ENCODE measurements at places on chromosomes 4 and X.

- no peak for DNase-seq
Observed at GRCh38 chr4:41212616-41213203, 1.6 kb downstream of the APBB2 start.

GRCh38 chr4:25346913-25347312 lies 30.1 kb upstream of the ANAPC4 start:
- DNase-seq = no peak

GRCh38 chr4:163343604-163344146 lies at the start of gene NPY5R:
TSS of gene NPY5R (plus strand) at chr4:163343892. CDS start at chr4:163350274, 6,382 bp downstream.
- DNase-seq = no peak

GRCh38 chr4:85168234-85168834 lies 201.8 kb upstream of the WDFY3 start:
- no peak for DNase-seq

DNA sequence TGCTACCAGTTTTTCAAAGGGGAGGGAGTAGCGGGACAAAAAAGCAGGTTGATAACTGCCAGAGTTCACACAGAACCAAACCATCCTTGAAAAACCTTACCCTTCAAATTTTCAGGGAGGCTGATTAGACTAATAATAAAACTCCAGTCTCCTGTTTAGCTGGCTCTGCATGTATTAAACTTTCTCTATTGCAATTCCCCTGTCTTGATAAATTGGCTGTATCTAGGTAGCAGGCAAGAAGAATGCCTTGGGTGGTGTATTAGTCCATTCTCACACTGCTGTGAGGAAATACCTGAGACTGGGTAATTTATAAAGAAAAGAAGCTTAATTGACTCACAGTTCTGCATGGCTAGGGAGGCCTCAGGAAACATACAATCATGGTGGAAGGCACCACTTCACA lies 18.1 kb upstream of the PLP1 start:
- no peak for DNase-seq

GRCh38 chr4:78645853-78646757 lies 94.5 kb downstream of the ANXA3 start:
- DNase-seq = no peak

- DNase-seq = no peak
Observed at GRCh38 chr4:20666012-20666860, 34.0 kb upstream of the PACRGL start.

All from bone marrow (tissue), 2 donors.